Caki2 (cell line): ENCODE measurements at places on chromosomes 1 and 21.

DNA sequence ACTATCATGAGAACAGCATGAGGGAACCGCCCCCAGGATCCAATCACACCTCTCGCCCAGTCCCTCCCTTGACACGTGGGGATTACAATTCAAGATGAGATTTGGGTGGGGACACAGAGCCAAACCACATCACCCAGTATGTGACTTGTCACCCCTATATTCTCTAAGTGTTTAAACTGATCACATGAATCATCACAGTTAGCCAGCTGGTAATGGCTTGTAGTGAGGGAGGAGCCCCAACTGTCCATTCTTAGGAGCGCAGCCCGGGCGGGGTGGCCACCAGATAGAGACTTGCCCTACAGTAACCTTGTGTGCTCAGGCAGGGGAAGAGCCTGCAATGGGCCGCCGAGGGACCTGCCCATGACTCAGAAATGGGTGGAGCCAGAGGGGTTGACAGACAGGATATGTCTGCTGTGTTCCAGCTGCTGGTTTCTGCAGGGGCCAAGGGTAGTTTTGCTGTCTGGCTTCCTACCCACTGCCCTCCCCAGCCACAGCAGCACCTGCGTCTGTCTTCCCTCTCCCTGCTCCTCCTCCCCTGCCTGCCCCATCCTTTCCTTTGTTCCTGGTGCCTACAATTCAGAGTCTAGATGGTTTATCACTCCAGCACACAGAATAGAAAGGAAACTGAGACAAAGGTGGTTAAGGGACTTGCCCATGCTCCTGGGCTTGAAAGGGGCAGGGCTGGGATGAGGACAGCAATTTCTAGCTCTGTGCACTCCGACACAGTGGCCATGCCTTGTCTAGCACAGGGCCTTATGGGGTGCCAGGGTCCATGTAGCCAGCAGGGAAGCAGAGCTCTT, 9.2 kb downstream of the ABCG1 start:
- DNase-seq = peak; percentile 97

DNA sequence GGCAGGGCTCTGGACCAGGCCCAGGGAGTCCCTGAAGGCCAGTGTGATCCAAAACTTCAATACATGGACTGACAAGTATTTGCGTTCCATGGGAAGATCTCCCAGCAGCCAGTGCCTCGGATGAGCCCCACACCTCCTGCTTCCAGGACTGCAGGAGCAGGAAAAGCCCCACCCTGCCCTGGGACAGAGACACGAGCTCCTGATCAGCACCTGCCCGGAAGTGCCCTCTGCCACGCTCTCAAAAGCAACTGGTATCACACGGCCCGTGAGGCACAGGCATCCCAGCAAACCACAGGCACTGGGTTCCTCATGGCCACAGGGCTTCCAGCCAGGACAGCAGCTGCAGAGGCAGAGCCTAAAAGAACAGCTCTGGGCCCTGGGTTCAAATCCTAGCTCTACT, 48.6 kb downstream of the ACOT7 start:
- DNase-seq = no peak

DNA sequence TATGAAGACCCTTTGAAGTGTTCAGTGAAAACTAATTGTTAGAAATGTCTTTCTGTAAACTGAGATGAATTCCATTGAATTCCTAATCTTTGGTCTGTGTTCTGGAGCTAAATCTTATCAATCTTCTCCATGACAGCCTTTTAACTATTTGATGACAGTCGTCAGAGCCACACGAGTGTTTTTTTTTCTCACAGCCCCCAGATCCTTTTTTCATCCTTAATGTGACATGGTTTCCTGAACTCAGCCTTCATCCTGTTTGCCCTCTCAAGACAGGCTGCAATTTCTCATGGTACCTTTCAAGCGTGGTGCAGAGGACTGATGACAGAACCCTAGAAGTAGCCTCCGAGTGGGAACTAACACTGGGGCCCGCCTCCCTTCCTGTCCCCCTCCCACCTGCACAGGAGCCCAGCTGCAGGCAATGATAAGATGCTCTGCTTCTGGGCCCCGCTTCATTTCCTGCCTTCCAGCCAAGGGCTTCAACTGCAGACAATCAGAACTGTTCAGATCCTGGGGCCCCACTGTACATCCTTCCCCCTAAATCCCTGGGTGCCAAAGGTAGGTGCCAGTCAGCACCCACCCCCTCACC, 114.6 kb upstream of the VAV3 start:
- DNase-seq = no peak

GRCh38 chr1:150552128-150552910, 3.1 kb downstream of the ADAMTSL4 start:
- no peak for DNase-seq

DNA sequence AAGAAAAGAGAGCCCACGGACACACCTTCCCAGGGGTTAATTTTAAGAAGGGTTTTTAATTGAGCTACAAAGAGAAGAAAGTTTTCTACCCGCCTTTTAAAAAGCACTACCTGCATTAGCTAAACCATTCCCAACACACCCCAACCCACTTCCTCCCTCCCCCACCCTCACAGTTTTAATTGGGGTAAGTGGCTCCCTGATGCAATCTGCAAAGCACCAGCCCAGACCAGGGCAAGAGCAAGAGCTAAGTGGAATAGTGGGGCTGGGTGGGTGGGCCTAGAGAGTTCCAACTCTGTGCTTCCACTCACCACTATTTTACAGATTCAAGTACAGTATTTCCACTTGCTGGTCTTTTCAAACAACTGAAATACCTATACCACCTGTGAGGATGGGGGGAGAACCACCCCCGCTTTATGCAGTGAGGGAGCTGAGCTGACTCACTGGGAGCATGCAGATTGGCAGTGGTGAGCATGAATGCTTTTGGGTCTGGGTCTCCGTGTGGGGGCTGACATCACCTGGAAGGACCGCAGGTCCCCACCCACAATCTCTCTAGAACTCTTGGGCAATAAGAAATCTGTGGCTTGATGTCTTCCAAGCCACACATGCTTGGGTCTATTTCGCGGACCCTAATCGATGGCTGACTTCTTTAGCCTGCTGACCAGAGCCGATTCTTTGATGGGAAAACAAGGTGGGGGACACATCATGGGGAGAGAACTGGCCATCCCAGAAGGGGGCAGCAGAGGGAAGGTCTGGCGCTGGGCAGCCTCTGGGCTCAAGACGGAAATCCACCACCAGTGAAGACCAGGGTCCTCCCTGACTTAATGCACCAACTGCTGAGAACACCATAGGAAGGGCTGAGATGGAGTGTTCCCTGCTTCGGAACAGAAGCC, 95.5 kb downstream of the SSBP3 start:
- DNase-seq = no peak
